ENCODE measurements at places on chromosomes 5 and 9.

DNA sequence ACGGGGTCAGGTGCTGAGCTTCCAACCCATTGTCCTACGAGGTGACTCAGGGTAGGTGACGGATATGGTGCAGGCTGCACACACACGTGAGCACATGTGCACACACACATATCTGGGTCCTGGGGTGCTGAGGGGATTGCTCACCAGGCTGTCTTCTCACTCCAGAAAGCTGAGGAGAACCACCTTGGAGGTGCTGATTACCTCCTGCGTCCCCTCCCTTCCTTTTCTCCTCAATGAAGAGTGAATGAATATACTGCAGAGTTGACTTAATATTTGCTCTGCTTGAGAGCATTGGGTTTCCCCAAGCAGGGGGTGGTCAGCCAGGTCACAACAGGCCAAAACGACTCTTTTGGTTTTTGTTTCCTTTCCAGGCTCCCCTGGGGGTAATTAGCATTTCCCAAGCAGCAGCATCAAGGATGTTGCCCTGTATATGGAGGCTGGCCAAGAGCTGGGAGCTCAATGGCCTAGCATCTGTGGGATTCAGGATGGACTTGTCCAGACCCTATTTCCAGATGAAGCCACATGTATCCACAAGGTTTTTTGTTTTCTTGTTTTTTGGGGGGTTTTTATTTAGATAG is 49.7 kb downstream of the PDZD2 start:
- DNase-seq: no peak

- DNase-seq: no peak
Measured at GRCh38 chr5:179125789-179126505, 65.8 kb downstream of the ZNF354C start.

DNA sequence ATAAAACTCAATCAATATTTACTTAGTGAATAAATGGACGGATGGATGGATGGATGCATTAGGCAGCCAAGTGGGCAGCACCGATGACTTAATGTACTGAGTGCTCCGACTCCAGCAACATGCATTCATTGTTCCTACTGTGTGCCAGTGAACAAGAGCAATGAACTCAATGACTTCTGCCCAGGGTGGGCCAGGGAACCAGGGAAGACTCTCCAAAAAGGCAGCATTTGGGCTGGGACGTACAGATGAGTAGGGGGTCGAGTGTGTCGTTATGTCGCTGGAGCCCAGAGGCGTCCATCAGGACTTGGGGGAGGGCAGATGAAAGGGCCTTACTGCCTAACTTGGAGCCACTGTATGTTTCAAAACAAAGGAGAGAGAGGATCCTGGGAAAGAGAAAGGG is 126.4 kb downstream of the KCNIP1 start:
- no peak for DNase-seq

- no peak for DNase-seq
Measured at GRCh38 chr9:77161966-77162365, 15.4 kb upstream of the VPS13A start.

GRCh38 chr5:35342664-35343063 is 112.4 kb upstream of the PRLR start:
- no peak for DNase-seq
